Brain (organoid and tissue), 16 donors: ENCODE measurements at places on chromosomes 16 and 17.

GRCh38 chr16:21277927-21278706 is at the start of gene CRYM:
CRYM (minus strand) TSS chr16:21278290; CDS start chr16:21278251, 39 bp downstream.
- DNase-seq, result peak; percentile 43

DNA sequence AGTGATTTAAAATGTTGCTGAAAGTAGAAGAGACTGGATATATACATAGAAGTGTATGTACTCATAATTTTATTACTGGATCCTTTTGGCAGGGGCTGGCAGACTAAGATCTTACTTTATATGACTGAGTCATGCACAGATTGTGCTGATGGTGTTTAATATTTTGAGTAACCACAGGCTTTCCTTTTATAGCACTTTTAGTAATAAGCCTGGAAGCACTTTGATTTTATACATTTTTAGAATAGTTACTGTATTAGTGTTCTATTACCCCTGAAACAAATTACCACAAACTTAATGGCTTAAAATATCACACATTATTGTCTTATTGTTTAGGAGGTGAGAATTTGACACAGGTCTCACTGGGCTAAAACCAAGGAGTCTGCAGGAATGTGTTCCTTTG is 113.4 kb upstream of the CDH8 start:
- no peak for DNase-seq

DNA sequence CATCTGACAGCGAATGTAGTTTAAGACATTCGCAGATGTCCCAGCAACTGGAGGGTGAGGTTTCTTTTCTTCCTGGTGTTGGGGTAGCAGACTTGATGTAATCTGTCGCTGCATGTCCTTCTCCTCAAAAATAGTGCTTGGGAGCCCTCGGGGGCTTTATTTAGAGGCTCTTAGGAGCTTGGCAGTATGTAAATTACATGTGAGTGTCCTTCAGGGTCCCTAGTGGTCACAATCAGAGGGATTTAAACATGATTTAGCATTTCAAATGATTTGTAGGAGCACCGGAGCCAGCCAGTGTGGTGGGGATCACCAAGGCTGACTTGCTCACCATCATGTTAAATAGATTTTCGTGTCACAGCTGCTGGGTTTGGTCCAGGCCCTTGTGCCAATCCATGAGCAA is 8.8 kb upstream of the SALL1 start:
- no peak for DNase-seq

- no peak for DNase-seq
Measured at GRCh38 chr17:61406971-61407911, 7.6 kb downstream of the TBX2 start.

GRCh38 chr17:10243883-10244844 is 45.8 kb upstream of the GAS7 start:
- peak; percentile 79 for DNase-seq
